NCI-H446 (cell line): ENCODE measurements at places on chromosomes 5 and 9.
A peak's percentile ranks its signal among the peaks of the same experiment; 100 is the strongest.

- DNase-seq: no peak
Measured at GRCh38 chr9:136482046-136482792, 621 bp downstream of the SEC16A start.

- no peak for DNase-seq
Measured at GRCh38 chr9:134385915-134386314, 59.7 kb downstream of the RXRA start.

DNA sequence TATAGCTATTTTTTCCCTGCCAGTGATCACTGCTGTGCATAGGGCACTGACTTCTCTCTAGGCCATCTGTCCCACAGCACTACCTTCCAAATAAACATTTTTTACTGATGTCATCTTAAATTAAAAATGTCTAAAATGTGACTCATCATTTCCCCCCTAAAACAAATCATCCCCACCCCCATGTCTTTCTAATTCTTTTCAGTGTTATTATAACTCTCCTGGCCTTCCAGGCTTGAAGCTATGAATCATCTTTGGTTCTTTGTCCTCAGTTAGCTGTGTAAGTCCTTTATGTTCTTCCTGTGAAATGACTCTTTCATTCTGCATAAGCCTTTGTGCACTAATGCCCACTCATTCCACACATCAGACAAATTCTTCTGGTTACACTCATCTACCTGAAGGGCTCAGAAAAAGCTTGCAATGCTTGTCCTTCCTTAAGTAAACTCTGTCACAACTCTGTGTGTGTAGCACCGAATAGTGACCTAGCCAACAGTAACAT, 78.1 kb downstream of the CFAP95 start:
- no peak for DNase-seq

DNA sequence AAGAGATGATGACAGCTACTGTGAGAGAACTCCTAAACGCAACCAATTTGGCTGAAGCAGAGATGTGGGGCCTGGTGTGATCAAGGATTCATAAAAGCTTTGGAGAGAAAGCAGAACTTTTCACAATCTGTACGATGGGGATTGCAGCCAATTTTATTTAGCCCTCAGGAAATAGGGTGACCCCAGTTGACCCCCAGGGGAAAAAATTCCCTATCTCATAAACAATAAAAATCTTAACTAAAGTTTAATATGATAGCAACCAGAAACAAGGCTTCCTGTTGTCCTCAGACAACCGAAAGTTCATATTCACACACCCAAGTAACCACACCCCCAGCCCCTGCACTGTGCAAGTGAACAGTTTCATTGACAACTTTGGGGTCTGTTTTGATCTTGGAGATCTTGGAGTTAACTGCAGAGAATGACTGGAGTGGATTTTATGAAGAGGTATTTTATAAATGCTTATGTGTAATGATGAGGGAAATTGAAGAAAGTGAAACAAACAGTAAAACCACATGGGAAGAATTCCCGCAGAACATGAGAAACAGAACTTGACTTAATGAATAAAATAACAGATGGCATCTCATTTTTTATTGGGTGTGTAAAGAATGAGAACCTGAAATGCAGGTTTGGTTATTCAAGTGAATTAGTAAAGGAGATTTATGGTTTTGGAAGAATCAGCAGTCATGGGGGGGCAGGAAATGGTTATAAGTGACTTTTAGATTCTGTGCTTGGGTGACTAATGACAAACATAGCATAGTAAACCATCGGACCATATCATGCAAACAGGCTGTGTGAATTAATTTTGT, 94.5 kb downstream of the PDE4D start:
- DNase-seq: peak; percentile 38

DNA sequence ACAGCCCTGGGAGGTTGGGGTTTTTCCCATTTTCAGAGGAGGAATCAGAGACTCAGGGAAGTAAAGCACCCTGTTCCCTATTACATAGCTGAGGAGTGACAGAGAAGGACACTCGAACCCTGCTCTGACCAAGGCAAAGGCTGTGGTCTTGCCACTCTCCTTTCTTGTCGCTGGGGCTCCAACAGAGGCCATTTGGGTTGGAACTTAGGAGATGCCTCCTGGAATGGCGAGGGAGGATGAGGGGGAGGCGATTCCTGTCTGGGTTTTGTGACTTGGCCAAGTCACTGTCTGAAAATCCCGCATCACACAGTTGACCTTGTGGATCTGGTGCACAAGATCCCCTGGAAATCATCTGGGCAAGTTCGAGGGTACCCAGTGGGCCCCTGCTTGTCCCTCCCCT, 64.0 kb upstream of the HAND1 start:
- DNase-seq: no peak
